ENCODE measurements at places on chromosomes 5 and 9.

DNA sequence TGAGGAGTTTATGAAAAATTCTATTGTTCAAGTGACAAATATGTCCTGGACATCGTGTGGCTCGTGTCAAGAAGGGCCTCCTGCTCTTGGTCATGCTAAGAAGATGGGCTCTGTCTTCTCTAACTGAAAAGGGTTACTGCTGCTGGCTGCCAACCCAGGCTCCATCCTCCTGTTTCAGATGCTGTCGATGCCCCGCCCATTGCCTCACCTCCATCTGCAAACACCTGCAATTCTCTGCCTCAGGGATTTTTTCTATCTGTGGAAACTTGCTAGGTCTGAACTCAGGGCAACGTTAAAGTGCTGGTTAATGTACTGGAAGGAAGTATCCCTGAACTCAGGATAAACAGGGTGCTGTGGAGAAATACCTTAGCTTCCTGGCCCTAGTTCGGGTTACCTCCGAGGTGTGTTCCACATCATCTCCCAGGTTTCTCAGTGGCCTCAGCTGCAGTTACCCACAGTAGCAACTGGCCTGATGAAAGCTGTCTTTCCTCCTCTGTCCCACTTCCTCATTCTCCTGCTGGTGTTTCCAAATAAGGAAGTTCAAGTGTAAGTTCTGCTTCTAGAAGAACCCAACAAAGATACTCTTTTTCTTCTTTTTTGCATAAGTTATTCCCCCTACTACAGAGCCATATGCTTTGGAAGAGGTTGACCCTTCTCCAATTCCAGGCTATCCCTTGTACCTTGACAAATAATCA, 151.7 kb upstream of the SMIM23 start:
- no peak for DNase-seq

DNA sequence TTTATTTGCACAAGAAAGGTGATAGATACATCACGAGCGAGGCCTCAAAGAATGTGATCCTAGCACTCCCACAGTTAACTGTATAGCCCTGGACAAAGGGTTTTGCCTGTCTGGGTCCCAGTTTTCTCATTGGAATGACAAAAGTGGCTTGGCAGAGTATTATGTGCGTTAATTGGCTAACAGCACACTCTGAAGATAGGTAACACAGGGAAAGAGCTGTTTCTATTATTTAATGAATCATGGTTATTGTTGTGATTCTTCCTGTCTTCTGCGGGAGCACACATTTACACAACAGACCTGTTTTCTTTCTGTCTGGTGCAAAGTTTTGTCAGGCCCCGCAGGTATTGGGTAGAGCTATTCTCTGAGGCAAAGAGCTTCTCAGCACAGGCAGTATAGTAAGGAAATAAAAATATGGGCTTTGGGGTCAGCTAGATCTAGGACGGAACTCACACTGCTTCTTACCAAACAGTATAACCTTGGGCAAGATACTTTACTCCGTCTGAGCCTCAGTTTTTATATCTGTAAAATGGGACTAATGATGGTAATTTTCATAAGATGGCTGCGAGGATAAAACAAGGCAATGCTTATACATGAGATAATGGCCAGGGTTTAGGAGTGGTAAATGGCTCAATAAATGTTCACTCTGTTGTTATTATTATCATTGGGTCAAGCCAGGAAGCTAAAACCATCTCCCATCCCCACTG, 78.9 kb downstream of the PLAC8L1 start:
- no peak for DNase-seq

GRCh38 chr5:167699432-167699831, 592.0 kb upstream of the WWC1 start:
- DNase-seq, result no peak

- DNase-seq, result no peak
Measured at GRCh38 chr5:113338628-113339027, 96.2 kb downstream of the TSSK1B start.

GRCh38 chr5:113204525-113205161, 228.0 kb downstream of the DCP2 start:
- peak; percentile 28 for DNase-seq

GRCh38 chr9:87280421-87280820, 217.2 kb upstream of the DAPK1 start:
- DNase-seq, result no peak

GRCh38 chr9:123316053-123316718, 39.8 kb upstream of the CRB2 start:
- no peak for DNase-seq

DNA sequence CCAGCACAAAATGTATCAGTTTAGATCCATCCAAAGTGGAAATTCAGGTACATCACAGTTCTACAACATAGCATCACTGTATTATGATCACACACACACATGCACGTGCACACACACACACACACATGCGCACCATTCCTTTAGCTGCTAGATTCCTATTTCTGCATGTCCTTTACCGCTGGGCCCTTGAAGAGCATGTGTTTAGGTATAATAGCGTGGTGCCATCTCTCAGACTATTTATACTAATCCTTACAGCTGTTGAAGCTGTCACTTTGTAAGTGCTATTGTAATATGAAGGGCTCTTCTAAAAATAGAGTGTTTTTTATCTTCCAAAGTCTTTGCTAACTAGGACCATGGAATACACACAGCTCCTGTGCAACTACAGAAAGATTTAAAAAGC, 308.8 kb upstream of the TRPC7 start:
- no peak for DNase-seq

DNA sequence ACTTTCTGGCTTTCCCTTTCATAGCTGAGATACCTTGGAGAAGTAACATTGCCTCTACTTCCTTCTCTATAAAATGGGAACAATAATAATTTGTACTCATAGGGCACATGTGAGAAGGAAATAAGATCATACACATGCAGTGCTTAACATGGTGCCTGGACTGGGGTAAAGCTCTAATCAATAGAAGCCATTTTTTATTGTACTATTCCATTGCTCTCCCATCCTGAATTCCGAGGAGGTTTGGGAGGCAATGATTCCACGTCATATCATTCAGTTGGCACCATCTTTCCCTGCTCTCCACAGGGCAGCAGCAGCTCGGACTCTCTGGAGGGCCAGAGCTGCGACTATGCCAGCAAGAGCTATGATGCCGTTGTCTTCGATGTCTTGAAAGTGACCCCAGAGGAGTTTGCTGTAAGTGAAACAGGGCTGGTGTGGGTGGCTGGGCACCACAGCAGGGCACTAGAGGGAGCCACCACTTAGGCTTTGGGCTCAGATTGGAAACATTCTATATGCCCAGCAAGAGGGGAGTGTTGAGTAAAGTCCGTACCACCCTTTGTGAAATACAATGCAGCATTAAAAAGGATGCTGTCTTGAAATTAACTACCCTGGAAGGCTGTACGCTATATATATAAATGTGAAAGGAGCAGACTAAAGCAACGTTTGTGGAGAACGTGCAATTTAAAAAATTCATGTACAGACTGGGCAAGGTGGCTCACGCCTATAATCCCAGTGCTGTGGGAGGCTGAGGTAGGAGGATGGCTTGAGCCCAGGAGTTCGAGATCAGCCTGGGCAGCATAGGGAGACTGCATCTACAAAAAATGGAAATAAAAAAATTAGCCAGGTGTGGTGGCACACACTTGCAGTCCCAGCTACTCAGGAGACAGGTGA, 51.2 kb downstream of the RALGPS1 start:
- DNase-seq, result no peak
